ENCODE measurements at places on chromosomes 1 and 21.

- no peak for DNase-seq
Measured at GRCh38 chr1:3440300-3440681, 14.2 kb upstream of the ARHGEF16 start.

DNA sequence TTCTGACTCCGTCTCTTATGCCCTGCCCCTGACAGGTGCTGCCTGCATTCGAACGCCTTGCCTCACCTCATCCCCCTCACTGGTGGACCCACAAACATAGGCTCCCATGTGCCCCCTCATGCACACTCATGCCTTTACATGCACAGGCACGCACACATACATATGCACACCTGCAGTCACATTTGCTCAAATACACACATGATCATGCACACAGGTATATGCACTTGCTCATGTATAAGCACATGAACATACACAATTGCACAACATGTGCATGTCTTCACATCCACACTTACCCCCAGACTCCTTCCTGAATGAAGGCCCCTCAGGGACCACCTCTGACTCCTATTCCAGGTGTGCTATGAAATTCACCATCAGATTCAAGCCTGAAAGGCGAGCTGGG lies 506.9 kb downstream of the PTPRU start:
- no peak for DNase-seq

- no peak for DNase-seq
Measured at GRCh38 chr1:94666797-94667196, 125.2 kb upstream of the F3 start.

DNA sequence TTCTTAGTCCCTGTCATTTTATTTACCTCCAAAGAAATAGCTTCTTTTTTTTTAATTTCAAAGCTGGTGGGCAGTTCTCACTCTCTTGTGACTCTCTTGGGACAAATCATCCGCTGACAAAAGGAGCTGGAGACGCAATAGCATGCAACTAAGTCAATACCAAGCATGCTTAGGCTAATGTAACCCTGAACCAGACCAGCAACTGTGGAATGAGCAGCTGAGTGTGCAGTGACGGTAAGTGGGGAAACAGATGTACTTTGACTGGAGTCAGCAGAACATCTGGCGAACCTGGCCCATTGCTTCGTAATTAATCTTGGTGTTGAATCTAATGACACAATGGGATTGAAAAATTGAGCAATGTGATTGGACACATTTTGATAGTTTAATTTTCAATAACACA lies 280.7 kb upstream of the PLXNA2 start:
- no peak for DNase-seq

GRCh38 chr1:2602311-2602835 lies 15.8 kb downstream of the PRXL2B start:
- DNase-seq = no peak

- DNase-seq = no peak
Measured at GRCh38 chr1:116580446-116581322, 9.9 kb upstream of the CD58 start.

DNA sequence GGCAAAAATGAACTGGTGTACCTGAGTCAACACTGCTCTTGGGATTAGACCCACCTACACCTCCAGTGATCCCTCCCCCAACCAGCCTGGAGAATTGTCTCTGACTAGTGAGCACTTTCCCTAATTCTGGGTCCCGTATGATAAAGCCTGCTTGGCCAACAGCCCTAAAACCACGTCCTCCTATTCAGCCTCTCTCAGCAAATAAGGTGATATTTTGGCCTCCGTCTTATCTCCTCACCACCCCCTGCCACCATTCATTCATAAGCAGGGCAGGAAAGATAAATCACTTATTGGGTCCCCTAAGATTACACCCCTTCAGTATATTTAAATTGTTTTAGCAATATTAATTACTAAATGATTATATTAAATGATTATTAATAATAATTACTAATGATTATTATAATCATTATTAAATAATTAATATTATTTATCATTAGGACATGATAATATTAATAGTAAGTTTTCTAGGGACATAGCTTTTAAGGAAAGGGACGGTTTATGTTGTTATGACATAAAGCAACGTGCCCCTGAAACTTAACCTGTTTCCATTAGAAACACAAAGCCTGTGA lies 108.0 kb downstream of the DUSP10 start:
- no peak for DNase-seq

- no peak for DNase-seq
Measured at GRCh38 chr1:207067665-207068064, 14.6 kb downstream of the PFKFB2 start.

DNA sequence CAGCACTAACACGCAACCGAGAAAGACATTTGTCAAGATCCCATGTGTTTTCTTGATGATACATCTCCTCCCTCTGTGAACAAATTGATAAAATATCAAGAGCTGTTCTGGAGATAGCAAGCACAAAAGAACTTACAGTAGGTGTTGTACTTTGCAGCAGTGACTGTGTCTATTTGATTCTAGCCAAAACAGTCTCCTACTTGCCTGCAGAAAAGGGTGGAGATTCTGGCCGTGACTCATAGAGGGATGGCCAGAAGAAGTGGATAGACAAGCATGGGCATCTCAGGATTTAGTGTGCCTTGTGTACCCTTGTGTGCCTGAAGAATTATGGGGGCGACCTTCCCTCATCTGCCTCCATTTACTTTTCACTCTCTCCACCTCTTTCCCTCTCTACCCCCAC lies 458.4 kb upstream of the LRRC7 start:
- no peak for DNase-seq

DNA sequence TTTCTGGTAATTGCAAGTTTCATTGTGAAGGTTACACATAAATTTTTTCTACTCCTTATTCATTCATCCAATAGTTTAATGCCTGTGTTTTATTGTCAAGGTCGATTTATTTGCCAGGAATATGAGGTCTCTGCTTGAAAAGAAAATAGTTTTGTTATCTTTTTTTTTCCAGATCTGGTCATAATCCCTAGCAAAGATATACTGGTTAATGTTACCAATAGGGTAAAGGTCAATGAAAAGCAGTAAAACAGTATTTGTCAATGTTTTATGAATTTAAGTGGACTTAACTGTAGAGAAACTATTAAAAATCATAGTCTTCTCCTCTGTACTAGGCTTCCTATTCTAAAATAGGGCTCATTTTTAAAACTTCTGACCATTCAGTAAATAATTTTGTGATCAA lies 8.1 kb upstream of the FMO3 start:
- DNase-seq = no peak

DNA sequence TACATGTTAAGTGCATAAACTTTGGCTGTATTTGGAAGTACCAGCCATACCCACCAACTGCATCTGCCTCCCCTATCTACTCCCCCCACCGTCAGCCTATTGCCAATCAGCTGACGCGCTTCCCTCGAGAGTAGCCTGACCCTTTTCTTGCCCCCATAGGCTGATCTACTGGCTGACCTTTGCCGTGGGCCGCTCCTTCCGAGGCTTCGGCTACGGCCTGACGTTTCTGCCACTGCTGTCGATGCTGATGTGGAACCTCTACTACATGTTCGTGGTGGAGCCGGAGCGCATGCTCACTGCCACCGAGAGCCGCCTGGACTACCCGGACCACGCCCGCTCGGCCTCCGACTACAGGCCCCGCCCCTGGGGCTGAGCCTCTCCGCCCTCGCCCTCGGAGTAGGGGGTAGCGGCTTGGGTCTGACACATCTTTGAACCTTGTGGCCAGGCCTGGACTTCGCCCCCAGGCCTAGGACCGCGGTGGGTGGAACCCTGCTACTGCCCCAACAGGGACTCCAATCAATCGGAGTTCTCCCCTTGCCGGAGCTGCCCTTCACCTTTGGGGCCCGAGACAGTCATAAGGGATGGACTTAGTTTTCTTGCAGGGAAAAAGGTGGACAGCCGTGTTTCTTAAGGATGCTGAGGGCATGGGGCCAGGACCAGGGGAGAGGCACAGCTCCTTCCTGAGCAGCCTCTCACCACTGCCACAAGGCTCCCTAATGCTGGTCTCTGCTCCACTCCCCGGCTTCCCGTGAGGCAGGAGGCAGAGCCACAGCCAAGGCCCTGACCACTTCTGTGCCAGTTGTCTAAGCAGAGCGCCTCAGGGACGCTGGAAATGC lies 4.0 kb downstream of the GLMP start:
- no peak for DNase-seq

- no peak for DNase-seq
Measured at GRCh38 chr1:42429603-42430002, 26.2 kb downstream of the ZMYND12 start.

DNA sequence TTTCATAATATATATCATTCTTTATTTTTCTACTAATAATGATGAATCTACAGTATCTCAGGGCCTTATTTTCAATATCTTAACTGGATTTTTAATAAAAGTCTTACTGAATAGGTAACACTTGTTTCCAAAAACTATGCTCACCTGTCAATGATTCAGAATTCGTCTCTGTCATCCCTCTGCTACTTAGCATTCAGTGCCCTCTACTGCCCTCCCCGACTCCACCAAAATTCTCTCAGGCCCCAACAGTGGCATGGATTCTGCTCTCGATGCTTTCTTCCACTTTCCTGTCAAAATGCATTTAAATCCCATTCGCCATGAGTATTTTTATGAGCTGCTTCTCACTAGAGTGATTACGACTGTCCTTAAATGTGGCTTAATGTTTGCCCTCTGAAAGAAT lies 10.5 kb upstream of the BACH1 start:
- DNase-seq = no peak

GRCh38 chr1:214452152-214452784 lies 99.1 kb downstream of the PTPN14 start:
- no peak for DNase-seq

GRCh38 chr1:30354410-30354809 lies 369.0 kb downstream of the MATN1 start:
- DNase-seq = no peak

- no peak for DNase-seq
Measured at GRCh38 chr1:36585569-36586548, 103.1 kb upstream of the CSF3R start.

GRCh38 chr1:230216896-230217295 lies 149.9 kb downstream of the GALNT2 start:
- DNase-seq = no peak

- no peak for DNase-seq
Measured at GRCh38 chr1:108080448-108080847, 115.5 kb upstream of the VAV3 start.

DNA sequence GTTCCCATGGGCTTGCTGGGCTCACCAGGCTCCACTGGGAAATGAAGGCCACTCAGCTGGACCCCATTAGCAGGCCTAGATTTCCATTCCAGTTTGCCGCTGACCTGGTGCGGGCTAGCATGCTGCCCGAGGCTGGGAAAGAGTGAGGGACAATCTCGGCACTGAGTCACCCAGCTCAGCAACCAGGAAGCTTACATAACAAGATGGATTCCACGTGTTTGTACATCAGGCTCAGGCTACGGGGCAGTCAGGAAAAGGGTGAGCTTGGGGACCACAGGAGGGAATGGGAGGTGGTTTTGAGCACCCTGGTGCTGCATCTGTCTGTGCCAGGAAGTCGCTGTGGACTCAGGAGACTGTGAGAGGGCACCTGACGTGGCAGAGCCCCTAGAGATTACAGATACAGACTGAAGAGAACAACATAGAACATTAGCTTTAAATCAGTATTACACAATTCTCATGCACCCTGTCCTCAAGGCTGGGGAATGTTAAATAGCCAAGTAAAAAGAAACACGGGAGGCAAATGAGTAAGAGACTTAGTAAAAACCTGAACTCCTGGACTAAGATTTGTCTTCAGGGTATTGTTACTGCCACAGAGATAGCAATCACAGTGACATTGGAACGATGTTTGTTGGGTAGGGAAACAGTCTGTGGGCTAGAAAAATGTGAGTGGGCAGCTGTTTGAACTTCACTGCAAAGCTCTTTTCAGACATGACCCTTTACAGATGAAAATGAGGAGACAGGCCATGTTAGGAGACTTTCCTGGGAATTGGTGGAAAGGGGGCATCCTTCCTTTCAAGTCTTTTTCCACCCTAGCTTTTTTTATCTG lies 51.1 kb downstream of the GLUL start:
- DNase-seq = no peak

DNA sequence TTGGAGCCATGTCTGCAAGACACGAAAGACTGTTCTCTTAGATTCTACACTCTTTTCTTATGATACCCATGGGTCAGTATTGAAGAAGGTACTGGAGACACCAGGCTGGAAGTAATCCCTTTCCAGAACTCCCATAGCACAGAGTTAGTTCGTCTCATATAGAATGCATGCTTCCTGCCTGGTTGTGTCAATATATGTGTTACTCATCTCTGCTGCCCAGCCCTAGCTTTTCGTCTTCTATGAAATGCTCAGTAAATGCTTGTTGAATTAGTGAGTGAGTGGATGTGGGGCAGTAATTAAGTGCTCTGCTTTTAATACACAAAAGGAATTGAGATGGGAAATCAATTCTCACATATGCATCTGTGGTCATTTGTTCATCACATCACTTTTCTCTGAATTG lies 32.1 kb downstream of the ADCY10 start:
- DNase-seq = no peak

DNA sequence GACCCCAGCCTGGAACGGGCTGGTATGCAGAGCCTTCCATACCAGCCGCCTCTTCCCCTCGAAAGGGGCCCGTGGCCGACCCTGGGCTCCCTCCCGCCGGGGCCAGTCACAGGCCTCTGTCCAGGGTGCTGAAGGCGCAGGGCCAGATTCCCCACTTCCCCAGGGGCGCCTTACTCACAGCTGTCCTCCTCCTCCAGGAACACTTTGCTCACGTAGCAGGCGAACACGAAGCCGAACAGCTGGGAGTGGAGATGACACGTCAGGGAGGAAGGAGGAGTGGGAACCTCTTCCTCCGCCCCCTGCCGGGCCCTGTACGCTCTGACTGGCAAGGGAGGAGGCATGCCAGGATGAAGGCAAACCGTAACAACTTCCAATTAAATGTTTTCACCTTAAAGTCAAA lies 57.3 kb downstream of the NKAIN1 start:
- DNase-seq = no peak

GRCh38 chr1:7022058-7022457 lies 236.8 kb downstream of the CAMTA1 start:
- DNase-seq = no peak

DNA sequence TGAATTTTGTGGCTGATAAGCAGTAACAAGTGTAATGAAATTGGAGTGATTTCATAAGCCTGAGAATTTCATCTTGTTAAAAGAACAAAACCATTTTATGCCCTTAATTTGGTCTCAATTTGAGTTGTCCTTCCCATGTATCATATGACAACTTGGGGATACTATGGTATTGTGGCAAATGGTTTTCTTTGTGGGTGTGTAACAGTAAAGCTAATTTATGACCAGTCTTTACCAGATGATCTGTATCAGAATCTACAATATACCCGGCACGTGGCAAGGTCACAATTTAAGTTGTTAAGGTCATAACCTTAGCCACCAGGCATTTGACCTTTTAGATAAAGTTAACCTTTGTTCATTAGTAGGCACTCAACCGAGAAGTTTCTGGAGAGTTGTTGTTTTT lies 9.1 kb downstream of the NFIA start:
- DNase-seq = no peak

GRCh38 chr1:177772386-177772960 lies 197.4 kb downstream of the SEC16B start:
- DNase-seq = no peak
